ENCODE measurements at places on chromosomes 12 and 14. TPM values are rescaled to one million over a fixed set of nuclear protein-coding genes. Genes with fewer than 3 reads are reported as not detected.

Gene ACADS
- 18.4 TPM for total RNA-seq

Gene CLEC2A
- total RNA-seq: not detected

Gene CLEC4E
- total RNA-seq: 0.58 TPM

Gene BRMS1L
- 5.3 TPM for total RNA-seq

Gene NINJ2
- 2.7 TPM for total RNA-seq

Gene LRFN5
- total RNA-seq: 1.4 TPM

GRCh38 chr14:104220215-104221070 is 82.1 kb downstream of the KIF26A start:
- DNase-seq: no peak

- no peak for DNase-seq
Measured at GRCh38 chr12:127500512-127501035, 766.4 kb upstream of the TMEM132C start.

DNA sequence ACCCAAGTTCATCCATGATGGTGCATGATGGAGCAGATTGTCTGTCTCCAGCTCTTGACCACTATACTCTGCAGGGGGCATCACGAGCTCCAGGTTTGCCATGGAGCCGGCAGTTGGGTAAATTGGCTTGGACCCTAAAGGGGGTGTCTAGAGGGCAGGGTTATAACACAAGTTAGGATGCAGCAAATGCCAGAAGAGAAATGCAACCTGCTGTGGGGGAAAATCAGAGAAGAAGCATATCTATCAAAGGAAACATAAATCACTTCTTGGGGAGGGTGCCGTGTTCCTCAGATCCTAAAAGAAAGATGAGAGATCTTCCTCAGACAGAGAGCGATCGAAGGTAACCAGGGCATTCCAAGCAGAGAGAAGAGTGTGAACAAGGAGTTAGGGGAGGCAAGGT is 334.9 kb downstream of the C12orf75 start:
- DNase-seq: no peak

DNA sequence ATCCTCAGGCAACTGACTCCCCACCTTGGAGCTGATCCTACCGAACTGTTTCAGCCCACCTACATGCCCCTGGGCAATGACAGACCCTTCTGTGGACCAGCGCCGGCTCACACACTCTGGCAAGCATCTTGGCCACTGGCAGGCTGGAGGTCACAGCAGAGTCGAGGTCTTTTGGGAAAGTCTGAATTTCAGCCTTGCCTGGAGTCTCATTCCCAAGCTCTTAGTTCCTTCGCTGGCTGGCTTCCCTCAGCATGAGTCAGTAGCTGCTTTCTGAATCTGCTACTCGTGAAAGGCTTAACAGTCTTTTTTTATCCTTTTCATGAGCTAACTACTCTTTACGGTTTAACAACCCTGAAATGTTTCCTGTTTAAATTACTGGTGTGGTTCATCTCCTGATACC is 44.5 kb downstream of the ASCL4 start:
- no peak for DNase-seq

GRCh38 chr14:86990396-86990795 is 1002.6 kb downstream of the GALC start:
- DNase-seq: no peak

GRCh38 chr14:58697930-58698642 is 60.3 kb downstream of the DACT1 start:
- DNase-seq: no peak

GRCh38 chr12:70317781-70318180 is 48.3 kb upstream of the KCNMB4 start:
- DNase-seq: no peak

DNA sequence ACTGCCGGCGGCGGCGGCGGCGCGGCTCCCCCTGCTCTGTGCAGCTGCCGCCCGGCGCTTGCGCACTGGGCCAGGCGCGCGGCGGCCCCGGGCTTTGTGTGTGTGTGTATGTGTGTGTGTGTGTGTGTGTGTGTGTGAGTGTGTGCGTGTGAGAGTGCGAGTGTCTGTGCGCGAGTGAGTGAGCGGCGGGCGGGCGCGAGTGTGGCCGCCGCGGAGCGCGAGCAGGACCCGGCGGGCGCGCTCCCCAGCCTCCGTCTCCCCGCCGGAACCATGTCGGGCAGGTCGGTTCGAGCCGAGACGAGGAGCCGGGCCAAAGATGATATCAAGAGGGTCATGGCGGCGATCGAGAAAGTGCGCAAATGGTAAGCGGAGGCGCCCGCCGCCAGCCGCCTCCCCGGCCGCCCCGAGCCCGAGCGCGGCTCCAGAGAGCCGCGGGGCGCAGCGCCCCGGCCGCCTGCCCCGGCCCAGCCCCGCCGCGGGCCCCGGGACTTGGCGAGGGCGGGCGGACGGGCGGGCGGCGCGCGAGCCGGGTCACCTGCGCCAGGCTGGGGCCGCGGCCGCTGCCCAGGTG is at the start of gene BCL7A:
TSS of gene BCL7A (plus strand) at position 63 of the 571 bp plus-strand sequence. CDS start at position 271, 208 bp downstream.
- DNase-seq: no peak

DNA sequence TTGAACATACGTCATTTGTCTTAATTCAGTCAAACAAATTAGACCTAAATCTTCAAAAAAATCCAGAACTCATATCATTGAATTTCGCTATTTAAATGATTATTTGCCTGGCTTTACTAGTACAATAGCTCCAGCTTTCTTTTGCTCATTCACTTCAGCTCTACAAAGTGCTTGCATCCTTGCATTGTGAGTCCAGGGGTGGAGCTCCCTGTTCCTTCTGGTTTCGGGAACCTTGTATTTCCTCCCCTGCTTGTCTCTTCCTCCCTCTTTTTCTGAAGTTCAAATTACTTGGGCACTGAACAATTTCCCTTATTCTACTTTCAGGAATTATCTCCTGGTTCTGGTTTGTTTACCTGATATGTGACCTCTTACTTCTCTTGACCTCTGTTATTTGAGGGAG is 58.1 kb upstream of the KITLG start:
- DNase-seq: no peak

DNA sequence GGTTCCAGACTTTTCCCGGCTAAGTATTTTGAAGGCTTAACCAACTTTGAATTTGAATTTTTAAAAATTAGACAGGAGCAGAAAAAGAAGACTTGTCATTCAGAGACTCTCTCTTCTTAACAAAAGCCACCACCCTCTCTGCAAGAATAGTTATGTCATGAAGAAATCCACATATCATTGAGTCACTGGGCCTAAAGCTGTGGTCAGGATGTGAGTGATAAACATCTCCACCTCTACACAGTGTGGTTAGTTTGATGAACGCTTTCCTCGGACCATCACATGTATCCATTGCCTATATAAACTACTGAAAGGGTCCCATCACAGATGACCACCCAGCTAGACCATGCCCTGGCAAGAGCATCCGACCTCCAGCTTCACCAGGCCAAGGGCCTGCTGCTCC is 226.1 kb downstream of the KSR2 start:
- DNase-seq: no peak

DNA sequence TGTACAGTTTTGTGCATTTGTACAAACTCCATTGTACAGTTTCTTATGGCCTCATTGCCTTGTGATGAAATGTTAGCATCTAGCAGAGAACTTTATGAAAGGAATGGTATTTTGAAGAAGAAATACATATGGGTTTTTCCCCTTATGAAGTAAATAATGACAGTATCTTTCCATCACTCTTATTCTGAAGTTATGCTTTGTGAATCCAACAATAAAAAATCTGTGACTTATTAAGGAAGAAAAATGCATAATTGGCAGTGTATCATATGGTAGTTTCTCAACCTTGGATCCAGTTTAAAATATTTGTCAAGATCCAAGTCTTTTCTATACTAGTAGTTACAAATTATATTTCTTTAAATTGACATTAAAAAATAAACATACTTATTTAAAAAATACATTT is 859.1 kb upstream of the FLRT2 start:
- DNase-seq: no peak

DNA sequence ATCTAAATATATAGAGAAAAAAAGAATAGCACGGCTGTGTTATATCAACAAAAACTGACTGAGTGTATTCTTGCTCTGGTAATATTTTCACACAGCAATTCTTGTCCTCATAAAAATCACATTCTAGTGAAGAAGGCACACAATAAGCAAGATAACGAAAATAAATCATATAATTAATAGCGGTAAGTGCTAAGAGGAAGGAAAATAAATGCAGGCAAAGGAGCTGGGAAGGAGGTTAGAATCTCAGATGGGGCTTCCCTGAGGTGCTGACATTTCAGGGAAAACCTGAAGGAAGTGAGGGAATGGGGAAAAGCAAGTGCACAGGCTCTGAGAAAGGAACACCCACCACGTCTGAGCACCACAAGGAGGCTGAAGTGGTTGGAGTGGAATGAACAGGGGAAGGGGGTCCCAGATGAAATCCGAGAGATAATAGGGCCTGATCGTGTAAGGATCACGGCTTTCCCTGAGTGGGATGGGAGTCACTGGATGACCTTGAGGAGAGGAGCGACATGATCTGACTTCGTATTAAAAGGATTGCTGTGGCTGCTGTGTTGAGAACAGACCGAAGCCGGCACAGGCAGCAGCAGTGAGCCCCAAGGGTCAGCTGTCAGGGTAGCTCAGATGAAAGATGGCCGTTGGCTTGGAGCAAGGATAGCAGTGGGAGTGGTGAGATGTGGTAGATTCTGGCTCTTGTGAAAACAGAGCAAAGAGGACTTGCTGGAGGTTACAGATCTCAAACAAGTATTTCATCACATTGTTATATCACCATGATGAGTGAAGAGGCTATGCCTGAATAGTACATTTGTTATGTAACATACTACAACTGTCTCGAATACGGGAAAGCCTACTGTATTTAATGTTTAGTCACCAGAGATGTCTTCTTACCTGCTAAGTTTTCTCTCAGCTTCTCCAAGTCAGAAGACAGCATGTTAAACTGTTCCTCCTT is 67.1 kb upstream of the VPS33A start:
- DNase-seq: no peak

GRCh38 chr12:85782711-85783110 is 53.5 kb downstream of the RASSF9 start:
- no peak for DNase-seq

- DNase-seq: no peak
Measured at GRCh38 chr12:752695-753610, 574 bp downstream of the WNK1 start.

DNA sequence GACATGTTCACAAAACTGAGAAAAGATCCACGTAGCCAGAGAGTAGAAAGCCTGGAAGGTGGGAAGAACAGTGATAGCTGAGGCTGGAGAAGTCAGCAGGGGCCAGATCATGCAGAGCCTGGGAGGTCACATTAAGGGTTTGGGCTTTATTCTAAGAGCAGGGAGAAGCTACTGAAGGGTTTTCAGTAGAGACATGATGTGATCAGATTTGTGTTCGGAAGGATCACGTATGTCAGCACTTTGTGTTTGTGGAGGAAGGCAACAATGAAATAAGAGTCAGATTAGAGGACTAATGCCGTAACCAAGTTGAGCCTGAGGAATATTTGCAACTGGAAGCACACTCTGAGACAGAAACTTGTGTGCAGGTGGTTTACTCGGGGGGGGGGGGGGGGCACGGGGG is 4.2 kb upstream of the PCK2 start:
- DNase-seq: no peak

DNA sequence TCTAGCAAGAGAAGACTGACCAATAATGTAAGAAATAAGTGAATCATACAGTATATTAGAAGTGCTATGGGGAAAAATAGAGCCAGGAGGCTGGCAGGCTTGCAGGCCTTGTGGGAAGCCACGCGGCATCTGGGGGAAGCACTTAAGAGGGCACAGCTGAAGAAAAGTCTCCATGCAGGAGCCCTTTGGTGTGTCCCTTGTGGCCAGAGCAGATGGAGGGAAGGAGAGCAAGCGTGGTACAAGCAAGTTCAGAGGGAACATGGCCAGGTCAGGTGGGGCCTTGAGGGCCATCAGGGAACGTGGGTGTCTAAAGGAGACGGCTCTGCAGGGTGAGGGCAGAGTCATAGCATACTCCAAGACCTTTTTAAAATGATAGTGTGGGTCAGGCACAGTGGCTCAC is 51.7 kb downstream of the LRRC74A start:
- no peak for DNase-seq

DNA sequence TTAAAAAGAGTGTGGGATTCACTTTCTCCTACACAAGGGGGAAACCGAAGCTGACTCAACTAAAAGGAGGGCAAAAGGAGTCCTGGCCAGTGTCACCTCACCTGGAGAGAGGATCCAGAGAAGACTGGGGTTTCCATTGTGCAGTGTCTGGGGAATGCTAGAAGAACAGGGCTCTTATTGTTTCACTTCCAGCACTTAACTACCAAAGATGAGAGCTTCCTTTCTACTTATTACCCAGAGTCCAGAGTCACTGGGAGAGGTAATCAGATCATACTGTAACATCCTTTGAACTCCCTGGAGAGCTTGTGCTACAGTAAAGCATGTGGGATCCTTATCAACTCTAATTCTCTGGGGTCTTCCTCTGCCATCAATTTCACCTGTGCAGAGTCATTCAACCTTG is 148.4 kb upstream of the BCL2L14 start:
- DNase-seq: no peak

DNA sequence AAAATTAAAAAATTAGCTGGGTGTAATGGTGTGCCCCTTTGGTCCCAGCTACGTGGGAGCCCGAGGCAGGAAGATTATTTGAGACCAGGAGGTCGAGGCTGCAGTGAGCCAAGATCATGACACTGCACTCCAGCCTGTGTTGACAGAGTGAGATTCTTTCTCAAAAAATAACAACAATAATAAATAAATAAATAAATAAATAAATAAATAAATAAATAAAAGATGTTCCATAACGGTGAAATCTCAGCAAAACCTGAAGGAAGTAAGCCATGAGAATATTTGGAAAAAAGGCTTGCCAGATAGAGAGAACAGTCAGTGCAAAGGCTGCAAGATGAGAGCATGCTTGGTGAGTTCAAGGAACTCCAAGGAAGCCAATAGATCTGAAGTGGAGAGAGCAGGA is 176.7 kb downstream of the RAD51B start:
- DNase-seq: no peak

DNA sequence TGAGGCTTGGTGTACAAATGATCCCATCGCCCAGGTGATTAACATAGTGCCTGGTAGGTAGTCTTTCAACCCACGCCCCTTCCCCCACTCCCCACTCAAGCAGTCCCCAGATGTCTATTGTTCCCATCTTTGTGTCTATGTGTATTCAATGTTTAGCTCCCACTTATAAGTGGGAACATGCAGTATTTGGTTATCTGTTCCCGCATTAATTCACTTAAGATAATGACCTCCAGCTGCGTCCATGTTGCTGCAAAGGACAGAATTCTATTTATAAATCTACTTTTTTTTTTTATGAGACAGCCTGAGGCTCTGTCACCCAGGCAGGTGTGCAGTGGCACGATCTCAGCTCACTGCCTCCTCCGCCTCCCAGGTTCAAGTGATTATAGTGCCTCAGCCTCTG is 15.7 kb downstream of the SPX start:
- DNase-seq: no peak

DNA sequence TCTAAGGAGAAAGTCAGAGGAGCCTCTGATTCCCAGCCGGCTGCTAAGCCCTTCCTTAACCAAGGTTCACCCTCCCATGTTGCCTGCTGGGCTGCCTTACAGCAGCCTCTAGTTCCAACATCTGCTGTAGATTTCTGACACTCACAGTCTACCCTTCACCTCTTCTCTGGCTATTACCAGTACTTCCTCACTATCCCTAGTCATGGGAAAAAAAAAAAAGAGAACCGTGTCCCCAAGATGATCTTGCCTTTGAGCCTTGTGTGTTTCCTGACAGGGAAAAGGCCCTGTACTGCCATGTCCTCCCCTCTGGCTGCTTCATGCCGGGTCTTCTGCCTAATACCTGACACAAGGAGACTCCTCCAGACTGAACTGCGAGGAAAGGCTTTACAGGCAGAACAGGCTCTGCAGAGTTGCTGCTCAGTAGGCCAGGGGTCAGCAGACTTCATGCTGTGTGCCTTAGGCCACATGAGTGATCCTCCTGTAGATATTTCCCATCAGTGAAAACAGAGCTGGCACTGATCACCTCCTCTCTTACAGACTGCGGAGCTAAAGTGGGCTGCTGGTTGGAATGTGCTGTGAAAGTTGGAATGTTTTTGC is 46.8 kb downstream of the PRKCH start:
- no peak for DNase-seq

- DNase-seq: no peak
Measured at GRCh38 chr12:94670075-94670474, 19.7 kb upstream of the TMCC3 start.
